Activated T-cell treated with anti-CD3 and anti-CD28 coated beads, Interleukin-2, amount 50 U/mL, for 48 hours (primary cell): ENCODE measurements at places on chromosomes 2 and 18.

DNA sequence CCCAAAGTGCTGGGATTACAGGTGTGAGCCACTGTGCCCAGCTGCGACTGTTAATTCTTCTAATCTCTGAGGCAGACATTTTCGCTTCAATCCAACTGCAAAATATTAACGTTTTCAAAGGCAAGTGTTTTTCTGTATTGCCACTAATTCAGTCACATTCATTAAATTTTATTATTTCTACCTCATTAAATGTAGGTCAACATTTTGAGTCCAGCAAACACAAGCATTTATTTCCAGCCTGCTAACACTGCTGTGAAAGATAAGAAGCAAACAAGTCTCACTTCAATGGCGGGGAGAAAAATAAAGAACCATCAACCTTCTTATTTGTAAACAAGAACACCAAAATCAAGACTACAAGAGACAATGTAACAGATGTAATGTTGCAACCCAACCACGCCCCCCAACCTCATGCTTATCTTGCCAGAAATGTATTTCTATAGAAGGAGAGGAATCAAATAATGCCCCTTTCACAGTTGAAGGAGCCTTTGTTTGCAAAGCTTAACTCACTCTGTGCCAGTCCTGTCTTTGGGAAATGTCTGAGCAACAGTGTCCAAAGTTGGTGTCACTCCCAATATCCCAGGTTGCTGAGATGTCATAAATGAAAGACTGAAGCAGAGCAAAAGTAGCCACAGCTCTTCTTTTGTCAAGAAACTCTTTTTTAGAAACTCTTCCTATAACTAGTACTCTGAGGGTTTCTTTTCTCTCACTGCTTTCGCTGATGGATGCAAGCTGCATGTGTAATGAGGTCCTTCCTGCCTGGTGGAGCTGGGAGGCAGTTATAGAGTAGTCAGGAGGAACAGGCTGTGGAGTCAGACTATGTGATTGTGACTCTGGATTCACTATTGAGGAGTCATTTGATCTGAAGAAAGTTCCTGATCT lies 8.6 kb downstream of the DOCK10 start:
- no peak for DNase-seq

DNA sequence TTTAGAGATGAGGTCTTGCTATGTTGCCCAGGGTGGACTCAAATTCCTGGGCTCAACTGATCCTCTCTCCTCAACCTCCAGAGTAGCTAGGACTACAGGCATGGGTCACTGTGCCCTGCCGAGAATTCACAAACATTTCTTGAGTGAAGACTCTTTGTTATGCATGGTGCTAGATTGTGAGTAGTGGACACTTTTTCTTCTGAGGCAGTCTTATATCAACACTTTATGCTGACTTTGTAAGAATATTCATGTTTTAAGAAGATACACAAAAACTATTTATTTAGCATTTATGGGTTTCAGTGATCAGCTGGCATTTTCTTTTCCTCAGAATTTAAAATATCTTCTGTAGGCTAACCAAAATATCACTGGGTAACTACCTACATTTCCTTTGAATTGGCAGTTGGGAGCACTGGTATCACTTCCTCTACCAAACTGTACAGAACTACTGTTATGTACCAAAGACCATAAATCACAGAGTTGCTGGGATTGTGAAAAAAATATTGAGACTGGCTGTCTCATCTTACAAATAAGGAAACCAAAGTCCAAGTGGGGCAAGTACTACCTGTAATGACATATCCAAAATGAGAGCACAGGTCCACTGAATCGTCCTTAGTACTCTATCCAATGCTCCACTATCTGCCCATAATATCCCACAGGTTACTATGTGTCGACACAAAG lies 34.0 kb downstream of the DOCK10 start:
- no peak for DNase-seq

- no peak for DNase-seq
Observed at GRCh38 chr2:84776011-84776410, 104.9 kb downstream of the TRABD2A start.

DNA sequence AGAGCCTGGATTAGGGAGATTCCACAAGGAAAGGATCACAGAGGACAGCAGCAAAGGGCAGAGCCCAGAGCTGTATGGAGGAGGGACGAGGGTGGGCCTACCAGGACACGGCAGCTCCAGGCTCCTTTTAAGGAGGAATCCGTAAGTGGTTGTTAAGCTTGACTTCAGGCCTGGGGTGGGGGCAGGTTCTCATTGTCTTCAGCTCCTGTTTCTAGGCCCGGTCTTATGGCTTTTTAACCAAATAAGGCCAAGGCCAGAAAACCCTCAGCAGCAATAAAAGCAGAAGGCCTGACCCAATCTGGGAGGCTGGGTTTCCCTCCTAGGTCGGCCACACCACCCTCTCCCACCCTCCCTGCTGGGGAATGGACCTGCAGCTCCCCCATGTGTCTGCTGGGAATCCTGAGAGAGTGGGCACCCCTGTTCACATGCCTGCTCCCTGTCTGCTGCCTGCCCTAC lies 111.2 kb downstream of the PLB1 start:
- no peak for DNase-seq

GRCh38 chr2:43228321-43228751 lies 1.9 kb upstream of the ZFP36L2 start:
- no peak for DNase-seq

GRCh38 chr2:218500501-218501060 lies 67.6 kb downstream of the USP37 start:
- no peak for DNase-seq

DNA sequence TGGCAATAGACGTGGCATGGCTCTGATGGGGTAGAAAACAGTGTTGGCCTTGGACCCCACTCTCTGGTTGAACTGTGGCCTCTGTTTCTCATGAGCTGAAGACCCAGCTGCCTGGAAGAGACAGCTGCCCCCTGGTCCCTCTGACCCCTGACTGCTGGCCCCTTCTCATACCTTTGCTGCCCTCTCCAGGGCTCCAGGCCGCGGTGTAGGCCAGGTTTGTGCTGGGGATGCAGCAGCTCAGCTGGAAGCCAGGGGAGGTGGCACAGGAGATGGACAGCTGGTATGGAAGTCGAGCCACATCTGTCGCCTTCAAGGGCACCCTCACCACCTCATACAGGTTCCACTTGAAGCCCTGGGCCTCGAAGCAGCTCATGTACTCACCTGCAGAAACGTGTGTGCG lies 31.7 kb upstream of the SELENOI start:
- DNase-seq, result no peak

DNA sequence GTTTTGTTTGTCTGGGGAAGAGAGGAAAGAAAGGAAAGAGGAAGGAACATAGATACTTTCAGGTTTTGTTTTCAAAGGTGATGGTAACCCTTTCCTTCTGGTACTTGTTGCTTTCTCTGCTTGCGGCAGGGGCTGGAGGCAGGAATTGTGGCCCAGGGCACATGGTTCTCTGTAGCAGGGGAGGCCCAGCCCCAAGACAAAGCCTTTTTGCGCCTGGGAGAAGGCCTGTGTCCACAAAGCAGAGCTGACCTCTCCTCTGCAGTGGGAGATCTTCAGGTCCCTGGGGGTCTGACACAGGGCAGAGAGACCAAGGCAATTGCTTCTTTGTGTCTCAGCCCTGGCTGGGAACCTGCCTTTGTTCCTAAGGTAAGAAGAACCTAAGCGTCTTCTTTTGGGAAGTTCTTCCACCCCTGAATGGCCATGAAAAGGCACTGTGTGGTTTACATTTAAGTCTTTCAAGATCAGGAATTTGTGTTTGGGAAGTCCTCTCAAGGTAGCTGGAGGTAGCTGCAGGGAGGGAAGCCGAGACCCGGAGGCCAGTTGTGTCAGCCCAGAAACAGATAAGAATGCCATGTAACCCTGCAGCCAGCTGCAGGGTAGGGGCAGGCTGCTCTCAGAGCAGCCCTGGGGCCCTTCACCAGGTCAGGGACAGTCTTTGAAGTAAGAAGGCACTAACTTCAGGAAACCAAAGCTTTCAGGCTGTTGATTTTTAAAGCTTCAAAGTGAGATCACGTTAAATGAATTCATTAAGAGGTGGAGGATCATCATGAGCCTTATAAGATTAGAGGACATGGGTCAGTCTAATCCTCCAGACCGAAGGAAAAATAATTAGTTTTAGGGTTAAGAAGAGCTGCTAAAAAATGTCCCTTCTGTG lies 119.3 kb downstream of the STPG4 start:
- DNase-seq, result no peak

DNA sequence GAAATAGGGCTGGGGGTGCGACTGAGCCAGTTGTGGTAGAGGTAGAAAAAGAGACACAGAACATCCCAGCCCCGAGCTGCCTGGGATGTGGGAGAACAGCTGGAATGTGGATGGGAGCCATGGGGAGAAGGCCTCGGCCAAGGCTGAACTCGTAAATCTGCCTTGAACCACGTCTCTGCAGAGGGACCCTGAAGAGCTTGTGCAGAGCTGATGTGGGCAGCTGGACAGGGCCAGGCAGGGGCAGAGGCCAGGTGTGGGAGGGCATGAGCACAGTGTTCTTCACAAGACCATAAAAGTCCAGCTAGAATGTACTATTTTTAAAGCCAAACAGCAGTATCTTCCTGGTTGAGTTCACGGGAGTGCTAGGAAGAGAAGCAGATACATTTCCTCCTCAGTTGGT lies 5.7 kb downstream of the TCF23 start:
- no peak for DNase-seq

DNA sequence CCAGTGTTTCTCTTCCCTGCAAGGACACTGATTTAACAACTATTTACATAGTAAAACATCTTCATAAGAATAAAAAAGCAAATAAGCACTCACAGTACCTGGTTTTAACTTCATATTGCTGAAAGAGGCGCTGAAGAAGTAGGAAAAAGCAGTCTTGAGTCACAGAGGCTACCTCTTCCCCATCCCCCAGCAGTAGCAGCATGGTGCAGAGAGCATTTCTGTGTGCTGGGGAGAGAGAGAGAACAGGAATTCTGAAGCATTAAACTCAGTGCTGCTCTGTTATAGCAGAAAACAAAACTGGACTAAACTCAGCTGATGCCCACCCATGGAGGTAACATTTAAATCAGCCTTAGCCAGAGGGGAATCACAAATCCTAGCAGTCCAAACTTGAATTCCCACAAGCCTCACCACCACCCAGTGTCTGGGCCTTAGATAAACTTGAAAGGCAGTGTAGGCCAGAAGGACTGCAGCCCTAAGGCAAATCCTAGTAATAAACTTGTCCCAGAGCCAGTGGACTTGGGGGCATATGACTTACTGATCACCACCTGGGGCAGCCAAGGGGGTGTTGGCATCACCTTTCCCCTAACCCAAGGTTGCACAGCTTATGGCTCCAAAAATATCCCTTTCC lies 321.8 kb upstream of the CWC22 start:
- DNase-seq, result no peak

GRCh38 chr2:100905132-100905805 lies 85.3 kb downstream of the NPAS2 start:
- no peak for DNase-seq

- no peak for DNase-seq
Observed at GRCh38 chr2:120764492-120764891, 28.8 kb downstream of the GLI2 start.

- no peak for DNase-seq
Observed at GRCh38 chr2:158815166-158815565, 20.0 kb downstream of the DAPL1 start.

- no peak for DNase-seq
Observed at GRCh38 chr2:24330161-24330560, 30.2 kb downstream of the ITSN2 start.

GRCh38 chr2:228465408-228465807 lies 283.9 kb upstream of the SPHKAP start:
- DNase-seq, result no peak

DNA sequence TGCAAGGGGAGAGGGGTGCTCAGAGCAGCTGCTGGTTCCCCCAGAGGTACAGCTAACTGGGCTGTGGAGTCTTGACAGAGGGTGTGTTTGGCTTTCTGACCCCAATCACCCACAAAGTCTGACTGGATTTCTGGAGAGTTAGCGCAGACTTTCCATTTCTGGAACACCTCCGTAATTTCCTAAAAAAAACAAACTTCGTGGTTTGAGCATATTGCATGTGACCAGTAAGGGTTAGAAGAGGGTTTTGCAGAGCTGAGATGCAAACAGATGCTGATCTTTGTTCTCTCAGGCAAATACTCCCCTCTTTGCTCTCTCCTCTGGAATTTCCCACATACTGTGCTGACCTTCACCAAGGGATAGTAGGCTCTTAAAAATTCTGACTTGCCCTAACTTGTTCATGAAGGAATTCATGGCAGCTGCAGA lies 44.5 kb upstream of the TMEM247 start:
- DNase-seq, result no peak

DNA sequence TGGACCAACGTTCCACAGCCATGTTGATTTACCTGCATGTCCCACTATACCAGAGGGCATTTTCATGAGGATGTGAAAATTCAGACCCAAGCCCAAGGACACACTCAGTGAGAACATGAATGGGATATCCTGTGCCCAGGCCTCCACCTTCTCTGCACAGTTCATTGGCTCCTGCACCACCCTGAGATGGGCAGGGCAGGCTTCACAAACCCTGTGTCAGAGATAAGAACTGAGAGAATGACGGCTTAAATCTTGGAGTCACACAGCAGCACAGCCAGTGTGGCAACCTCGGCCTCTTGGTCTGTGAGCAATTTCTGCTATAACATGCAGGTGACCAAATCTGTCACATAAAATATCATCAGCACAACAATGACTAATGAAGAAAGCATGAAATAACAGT lies 71.9 kb downstream of the UXS1 start:
- no peak for DNase-seq

- DNase-seq, result no peak
Observed at GRCh38 chr2:106223347-106223746, 29.2 kb upstream of the UXS1 start.
